ENCODE measurements at places on chromosomes 4 and X.

DNA sequence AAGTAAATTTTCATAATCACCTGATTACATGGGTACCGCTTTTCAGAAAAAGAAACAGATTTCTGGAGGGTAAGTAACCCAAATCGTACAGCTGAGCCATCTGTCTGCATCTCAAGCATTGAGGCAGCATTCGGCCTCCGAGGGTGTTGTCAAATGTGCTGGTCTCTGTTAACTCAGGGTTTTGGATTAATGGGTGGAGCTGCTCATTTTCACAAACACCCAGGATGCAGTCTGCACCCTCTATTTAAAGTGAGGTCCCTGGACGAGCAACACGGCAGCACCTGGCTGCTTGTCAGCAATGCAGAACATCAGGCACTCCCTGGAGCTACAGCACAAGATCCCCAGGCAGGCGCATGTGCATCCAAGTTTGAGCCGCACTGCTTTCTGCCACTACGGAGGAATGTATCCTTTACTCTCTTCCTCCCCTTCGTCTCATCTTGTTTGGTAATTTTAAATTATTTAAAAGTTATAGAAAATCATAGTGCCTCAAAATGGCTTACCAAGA, 24.7 kb upstream of the NAP1L5 start:
- DNase-seq, result no peak

GRCh38 chr4:114226968-114227760, 247.7 kb upstream of the ARSJ start:
- no peak for DNase-seq

GRCh38 chrX:153649915-153650782, 3.1 kb downstream of the DUSP9 start:
- no peak for DNase-seq

DNA sequence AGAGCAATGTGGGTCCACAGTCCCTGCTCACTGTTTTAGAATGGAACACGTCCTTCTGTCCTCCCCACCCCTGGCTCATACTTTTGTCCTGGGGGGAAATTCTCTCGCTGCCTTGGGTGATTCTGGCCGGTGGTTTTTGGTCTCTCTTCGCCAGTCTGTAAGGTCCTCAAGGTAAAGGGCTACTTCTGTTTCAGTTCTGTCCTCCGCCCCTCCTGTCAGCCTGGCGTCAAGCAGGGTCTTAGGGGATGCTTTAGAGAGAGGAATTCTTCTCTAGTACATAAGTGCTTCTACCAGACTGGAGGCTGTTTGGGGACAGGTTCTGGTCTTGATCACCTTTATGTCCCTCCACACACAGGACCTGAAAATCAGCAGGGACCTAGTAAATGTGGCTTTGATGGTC, 617 bp upstream of the MRFAP1L1 start:
- no peak for DNase-seq

GRCh38 chr4:6969826-6970800, 60.5 kb downstream of the TBC1D14 start:
- DNase-seq, result no peak

- no peak for DNase-seq
Measured at GRCh38 chrX:55109306-55109705, 20.5 kb downstream of the PAGE2 start.

DNA sequence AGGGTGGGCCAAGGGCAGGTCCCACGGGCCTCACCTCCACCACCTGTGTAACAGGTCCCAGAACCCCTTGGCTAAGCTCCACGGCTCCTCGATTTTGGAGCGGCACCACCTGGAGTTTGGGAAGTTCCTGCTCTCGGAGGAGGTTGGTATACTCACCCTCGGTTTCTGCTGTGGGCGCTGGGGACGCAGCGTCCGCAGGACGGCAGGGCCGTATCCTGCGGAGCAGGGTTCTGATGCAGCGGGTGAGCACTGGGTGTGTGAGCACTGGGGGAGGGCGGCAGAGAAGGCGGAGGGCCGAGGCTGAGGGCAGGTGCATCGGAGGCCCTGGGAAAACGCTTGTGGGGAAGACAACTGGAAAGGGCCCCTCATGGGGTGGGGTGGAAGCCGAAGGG, 11.0 kb downstream of the ATP5ME start:
- no peak for DNase-seq

GRCh38 chr4:2301225-2301642, 39.3 kb upstream of the MXD4 start:
- DNase-seq, result no peak

DNA sequence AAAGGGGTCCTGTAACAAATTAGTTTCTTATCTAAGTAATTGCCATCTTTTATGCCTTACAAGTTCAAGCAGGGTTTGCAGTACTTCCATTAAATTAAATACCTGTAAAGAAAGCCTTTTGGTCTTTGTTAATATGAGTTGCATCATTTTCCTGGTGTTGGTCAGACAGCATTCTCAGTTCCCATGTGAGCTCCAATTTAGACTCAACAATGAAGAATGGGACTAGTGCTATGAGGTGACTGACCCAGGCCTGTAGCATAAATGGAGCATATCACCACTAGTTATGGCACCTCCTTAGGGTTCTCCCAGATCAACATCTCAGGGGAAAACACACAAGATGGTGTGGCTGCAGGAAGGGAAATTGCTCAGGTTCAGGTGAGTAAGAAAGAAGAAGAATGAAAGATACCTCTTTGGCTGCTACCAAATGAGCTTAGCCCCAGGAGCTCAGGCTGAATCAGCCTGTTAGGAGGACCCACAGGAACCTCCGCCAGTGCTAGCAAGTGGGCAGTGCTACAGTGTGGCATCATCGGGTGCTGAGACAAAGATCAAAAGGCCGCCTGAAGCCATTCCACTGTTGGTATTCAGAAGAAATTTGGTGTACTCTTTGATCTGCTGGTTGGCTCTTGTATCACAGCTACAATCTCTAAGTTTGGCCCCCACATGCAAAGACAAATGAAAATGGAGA, 1.8 kb downstream of the TTC29 start:
- DNase-seq, result no peak

DNA sequence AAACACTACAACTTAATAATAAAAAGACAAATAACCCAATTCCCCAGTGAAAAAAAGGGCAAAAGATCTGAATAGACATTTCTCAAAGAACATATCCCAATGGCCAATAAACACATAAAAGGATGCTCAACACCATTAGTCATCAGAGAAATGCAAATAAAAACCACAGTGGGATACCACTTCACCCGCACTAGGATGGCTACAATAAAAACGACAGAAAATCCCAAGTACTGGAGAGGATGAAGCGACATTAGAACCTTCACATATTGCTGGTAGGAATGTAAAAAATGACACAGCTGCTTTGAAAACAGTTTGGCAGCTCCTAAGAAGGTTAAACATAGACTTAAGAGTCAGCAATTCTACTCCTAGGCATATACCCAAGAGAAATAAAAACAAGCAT, 140.6 kb upstream of the ARX start:
- no peak for DNase-seq

- DNase-seq, result no peak
Measured at GRCh38 chr4:133058701-133059100, 90.4 kb upstream of the PCDH10 start.

DNA sequence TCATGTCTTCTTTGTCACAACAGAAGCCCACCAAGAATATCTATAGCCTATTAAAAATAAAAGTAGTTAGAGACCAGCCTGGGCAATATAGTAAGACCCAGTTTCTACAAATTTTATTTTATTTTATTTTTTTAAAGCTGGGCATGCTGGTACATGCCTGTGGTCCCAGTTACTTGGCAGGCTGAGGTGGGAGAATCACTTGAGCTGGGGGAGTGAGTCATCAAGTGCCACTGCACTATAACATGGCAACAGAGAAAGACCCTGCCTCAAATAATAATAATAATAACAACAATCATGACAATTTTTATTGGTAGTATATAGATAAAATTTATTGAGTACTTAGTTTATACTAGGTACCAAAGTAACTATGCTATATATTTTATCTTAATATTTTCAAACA, 93.0 kb upstream of the NPFFR2 start:
- no peak for DNase-seq

DNA sequence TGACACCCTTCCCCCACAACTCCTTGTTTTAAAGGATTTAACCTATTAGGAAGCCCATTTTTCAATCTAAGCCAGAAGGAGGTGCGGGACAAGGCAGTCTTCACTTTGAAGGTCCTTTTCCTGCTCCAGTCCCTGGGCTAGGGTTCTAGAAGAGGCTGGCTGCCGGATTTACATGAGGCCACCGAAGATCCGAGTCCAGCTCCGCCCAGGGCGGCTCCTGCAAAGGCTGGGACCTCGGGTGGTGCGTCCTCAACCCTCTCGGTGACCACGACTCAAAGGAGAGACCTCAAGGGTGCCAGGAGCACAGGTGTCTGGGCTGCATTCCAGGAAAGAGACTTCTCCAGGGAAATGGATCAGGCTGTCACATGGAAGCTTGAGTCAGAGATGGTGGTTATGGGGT, 471.6 kb downstream of the PCDH19 start:
- DNase-seq, result no peak

GRCh38 chrX:151985531-151985930, 11.1 kb upstream of the GABRE start:
- DNase-seq, result no peak
